ENCODE measurements at places on chromosomes 11 and 22. TPM values are rescaled to one million over a fixed set of nuclear protein-coding genes. Genes with fewer than 3 reads are reported as not detected.
A peak's percentile ranks its signal among the peaks of the same experiment; 100 is the strongest.

DNA sequence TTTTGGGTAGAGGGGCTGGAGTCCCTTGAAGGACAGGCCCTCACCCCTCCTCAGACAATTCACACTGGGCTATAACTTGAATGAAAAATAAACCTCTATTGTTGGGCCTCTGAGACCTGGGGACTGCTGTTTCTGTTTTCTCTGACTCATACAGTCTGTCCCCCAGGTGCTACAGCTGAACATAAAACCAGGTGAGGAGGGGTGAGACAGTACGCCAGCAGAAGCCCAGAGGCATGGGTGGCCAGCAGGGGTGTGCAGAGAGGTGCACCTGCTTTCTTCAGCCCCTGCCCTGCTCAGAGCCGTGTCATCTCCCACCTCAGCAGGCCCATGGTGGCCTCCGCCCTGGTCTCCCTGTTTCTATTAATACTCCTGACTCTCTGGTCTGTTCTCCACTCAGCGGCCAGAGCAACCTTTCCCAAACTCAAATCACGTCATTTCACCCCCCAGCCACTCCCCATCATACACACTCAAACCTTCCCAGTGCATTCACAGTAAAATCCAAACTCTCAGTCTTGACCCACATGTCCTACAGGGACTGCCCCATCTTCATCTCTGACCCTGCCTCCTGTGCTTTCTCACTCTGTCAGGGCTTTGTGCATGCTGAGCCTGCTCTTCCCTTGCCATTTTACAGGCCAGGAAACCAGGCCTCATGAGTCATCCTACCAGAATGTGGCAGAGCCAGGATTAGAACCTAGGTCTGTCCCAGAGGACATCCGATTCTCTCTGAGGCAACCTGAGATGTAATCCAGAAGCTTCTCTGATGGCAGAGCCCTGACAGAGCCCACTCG lies 5.4 kb upstream of the IL2RB start:
- no peak for DNase-seq

DNA sequence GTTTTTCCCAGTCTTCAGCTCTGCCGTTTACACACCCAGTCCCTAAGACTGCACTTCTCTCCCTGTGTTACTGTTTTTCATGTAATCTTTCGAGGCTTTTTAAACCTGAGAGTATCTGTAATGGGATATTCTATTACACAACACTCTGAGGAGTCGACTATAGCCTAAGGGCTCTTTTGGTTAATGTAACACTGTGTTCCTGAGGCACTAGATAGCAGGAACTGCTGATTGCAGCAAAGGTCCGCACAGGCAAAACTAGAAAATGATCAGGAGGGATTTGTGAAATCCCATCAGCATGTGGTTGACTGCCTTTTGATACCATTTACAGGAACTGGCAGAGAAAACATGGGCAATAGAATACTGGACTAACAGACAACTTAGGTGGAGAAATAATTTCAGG lies 512.3 kb upstream of the RAG2 start:
- DNase-seq = no peak

The CAVIN3 gene
- total RNA-seq = 717 TPM

- no peak for DNase-seq
Measured at GRCh38 chr11:113896156-113896879, 8.3 kb upstream of the HTR3B start.

GRCh38 chr11:126398721-126399120 lies 43.2 kb downstream of the ST3GAL4 start:
- DNase-seq = no peak

- no peak for DNase-seq
Measured at GRCh38 chr22:24138649-24139420, 42.5 kb upstream of the SUSD2 start.

- no peak for DNase-seq
Measured at GRCh38 chr11:77019976-77020595, 14.1 kb upstream of the B3GNT6 start.

The SCGB1D2 gene
- not detected for total RNA-seq

DNA sequence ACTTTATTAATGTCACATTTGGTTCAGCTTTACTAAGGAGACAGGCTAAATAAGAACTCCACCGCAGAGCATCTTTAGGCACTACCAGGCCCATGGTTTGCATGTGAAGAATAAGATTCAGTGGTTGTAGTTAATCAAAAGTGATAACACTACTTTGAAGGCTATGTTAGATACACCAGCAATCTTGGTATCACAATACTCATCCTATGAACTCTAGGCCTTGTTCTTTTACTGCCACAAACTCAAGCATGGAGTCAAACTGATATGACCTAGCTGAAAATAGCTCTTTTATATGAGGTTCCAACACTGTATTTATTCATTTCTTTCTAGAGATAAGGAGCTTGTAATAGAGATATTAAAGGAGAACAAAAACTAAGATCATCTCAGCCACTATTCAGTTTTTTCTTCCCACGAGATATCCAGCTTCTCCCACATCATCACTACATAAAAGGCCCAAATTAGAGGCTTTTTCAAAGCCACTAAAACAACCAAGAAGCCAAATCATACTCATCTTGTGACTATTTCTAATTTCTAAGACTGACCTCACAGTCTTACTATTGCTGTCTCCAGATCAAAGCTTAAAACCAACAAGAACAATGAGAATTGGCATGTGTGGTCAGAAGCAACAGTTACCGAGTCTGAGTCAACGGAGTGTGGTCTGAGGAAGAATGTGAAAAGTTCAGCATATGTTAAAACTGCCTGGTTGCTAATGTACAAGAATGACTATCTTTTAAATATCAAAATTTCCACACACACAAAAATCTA lies 25.1 kb upstream of the GUCY1A2 start:
- no peak for DNase-seq

GRCh38 chr22:33860386-33860785 lies 59.9 kb downstream of the LARGE1 start:
- DNase-seq = no peak

The OTOG gene
- not detected for total RNA-seq

The MOGAT2 gene
- total RNA-seq = not detected

DNA sequence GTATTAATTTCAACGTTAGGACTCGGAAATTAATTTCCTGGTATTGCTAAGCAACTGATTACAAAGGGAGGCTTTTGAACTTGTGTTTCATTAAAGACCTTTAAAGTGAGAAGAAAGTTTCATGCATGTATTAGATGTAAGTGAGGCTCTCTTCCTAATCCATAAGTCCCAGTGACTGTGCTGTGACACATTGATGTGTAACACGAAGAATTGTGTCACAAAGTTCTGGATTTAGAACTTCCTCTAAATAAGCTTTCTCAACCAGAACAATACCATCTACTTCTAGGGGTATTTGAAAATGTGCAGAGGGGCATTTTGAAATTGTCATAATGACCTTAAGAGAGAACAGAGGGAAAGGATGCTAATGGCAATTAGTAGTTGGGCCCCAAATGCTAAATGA lies 14.4 kb downstream of the DCUN1D5 start:
- no peak for DNase-seq

GRCh38 chr11:608791-609251 lies 6.9 kb downstream of the IRF7 start:
- DNase-seq = no peak

- DNase-seq = no peak
Measured at GRCh38 chr11:133823211-133823610, 22.1 kb downstream of the SPATA19 start.

GRCh38 chr11:43580735-43581369 lies 99.7 kb upstream of the HSD17B12 start:
- no peak for DNase-seq

The CECR2 gene
- total RNA-seq = not detected

DNA sequence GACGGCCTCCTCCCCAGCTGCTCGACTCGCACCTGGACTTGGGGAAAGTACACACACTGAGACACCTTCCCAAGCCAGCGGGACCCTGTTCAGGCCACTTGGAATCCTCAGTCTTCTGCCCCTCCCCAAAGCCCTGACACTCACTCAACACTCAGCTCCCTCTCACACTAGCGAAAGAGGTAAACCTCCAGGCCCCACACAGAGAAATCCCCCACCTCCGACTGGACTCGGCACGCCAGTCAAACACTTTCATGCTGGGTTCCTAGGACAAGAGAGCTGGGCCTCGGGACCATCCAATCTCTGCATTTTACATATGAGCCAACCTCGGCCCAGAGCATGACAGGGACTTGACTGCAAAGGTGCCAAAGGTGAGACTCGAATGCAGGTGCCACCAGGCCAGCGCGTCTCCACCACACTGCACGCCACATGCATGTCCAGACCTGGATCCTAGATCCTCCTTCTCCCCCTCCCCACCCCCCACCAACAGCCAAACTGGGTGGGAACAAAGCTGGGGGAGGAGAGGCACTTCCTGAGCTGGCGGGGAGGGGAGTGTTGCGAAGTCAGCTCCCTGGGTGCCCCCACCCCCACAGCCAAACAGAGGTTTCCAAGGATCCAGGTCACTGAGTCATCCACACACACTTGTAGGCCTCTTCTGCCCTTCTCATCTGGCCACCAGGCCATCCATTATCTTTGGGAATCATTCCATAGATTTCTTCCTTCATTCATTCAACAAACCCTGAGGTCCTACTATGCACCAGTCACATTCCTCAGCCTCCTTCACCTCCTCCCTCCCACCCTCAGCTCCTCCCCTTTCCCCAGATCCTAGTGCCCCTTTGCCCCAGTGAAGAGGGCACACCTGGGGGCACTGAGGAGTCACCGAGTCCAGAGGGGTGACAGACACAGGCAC lies 10.7 kb upstream of the CD5 start:
- DNase-seq = no peak

The TRIM51 gene
- total RNA-seq = not detected

- no peak for DNase-seq
Measured at GRCh38 chr11:779955-780532, 2.8 kb upstream of the GATD1 start.

The LRP4 gene
- total RNA-seq = 8.4 TPM

The PRODH gene
- total RNA-seq = 7.5 TPM

DNA sequence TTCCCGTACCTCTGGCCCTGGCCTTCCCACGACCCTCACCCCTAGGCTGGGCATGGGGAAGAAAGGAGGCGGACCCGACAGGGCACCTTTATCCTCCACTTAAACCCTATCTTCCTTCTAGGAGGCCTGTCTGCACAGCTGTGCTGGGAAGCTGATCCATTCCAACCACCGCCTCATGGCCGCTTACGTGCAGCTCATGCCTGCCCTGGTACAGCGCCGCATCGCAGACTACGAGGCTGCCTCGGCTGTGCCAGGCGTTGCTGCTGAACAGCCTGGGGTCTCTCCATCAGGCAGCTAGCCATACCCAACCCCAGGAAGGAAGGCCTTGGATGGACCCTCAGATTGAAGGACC lies 599 bp downstream of the TIMM10B start:
- DNase-seq = no peak

- no peak for DNase-seq
Measured at GRCh38 chr11:73192272-73192671, 25.8 kb upstream of the P2RY2 start.

- no peak for DNase-seq
Measured at GRCh38 chr11:102620818-102621561, 4.1 kb downstream of the MMP20 start.

The DBX1 gene
- total RNA-seq = not detected

GRCh38 chr22:36659762-36660509 lies 43.6 kb downstream of the CACNG2 start:
- DNase-seq = peak; percentile 85

DNA sequence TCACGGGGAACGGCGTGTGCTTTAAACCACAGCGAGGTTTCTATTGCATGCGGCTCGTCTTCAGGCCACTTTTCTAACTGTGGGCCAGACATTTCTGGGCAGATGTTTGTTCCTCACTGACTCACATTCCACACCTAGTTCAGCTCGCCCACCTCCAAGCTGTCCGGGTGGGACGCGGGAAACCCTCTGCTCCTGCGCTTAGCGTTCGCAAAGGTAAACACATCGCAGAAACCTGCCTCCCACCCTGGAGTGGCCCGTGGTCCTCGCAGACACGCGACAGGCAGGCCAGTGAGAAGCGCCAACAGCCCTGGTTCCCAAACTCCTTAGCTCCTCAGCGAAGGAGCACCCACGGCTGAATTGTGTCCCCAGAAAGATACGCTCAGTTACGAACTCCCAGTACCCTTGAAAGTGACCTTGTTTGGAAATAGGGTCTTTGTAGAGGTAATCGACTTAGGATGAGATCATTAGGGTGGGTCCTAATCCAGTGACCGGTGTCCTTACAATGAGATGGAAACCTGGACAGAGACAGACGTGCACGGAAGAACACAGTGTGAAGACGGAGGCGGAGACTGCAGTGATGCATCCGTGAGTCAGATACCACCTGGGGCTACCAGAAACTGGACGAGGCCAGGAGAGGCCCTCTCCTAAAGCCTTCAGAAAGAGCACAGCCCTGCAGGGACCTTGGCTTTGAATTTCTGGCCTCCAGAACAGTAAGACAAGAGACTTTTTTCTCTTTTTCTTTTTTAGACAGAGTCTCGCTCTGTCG lies 82.7 kb downstream of the CELSR1 start:
- DNase-seq = no peak

DNA sequence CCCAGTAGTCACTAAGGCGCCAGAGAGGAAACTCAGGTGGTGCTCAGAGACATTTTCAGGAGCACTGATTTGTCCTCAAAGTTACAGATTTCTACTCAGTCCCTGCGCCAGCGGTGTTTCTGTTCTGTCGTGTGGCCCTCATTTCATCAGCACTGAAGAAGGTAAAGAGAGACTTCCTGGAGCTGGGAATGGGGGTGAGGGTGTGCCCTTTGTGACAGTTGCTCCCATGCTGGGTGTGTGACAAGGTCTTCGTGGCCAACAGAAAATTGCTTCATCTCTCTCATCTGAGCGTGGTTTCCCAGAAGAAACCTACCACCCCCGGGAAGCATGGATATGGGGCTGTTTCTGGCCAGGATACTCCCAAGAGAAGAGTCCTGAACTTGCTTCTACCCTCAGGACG lies 2.0 kb upstream of the PPARA start:
- DNase-seq = no peak

The REXO2 gene
- 101 TPM for total RNA-seq
